ENCODE measurements at places on chromosomes 5 and 9.

DNA sequence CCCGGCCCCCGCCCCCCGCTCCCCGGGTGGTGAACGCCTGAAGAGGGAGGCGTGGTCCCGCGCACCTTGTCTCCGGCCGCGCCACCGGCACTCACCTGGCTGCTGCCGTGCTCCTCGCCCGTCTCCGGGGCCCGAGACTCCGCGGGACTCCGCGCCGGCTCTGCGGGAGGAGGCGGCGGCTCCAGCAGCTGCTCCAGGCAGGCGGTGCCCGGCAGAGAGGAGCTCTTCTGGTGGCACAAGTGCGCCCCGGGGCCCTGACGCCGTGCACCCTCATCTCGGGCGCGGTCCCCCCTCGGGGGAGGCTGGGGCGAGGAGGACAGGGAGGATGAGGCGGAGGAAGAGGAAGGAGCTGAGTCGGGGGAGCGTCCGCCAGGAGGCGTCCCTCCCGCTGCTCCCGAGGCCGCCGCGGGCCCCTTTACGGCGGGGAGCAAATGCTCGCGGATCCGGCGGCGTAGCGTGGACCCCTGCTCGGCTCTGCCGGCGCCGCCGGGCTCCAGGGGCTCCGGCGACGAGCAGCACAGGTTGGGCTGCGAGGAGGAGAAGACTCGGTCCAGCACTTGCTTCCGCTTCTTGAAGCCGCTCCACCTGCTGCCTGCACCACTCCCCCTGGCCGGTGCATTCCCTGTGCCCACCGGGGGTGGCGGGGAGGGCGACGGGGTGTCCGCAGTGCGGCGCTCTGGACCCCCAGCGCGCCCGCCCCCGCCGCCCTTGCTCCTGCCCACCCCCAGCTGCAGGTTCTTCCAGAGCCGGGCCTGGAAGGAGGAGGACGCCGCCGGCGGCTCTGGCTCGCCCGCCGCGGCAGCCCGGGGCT lies 928 bp downstream of the MCTP1 start:
- peak; percentile 13 for DNase-seq

DNA sequence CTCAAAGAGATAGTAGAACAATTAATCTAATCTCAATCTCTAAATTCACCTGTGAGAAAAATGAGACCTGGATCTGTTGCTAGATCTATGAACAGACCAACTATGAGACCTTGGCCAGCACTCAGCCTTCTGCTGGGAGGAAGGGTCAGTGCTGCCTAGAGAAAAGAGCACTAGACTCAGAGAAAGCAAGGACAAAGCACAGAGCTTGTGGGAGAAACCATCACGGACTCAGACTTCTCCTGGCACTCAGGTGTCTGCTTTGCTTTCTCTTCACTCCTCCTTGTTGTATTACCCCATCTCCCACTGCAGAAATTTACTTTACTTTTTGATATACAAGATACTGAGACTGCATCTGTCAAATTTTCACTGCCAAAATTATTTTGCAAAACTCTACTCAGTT lies 890.0 kb upstream of the NUDT12 start:
- no peak for DNase-seq

DNA sequence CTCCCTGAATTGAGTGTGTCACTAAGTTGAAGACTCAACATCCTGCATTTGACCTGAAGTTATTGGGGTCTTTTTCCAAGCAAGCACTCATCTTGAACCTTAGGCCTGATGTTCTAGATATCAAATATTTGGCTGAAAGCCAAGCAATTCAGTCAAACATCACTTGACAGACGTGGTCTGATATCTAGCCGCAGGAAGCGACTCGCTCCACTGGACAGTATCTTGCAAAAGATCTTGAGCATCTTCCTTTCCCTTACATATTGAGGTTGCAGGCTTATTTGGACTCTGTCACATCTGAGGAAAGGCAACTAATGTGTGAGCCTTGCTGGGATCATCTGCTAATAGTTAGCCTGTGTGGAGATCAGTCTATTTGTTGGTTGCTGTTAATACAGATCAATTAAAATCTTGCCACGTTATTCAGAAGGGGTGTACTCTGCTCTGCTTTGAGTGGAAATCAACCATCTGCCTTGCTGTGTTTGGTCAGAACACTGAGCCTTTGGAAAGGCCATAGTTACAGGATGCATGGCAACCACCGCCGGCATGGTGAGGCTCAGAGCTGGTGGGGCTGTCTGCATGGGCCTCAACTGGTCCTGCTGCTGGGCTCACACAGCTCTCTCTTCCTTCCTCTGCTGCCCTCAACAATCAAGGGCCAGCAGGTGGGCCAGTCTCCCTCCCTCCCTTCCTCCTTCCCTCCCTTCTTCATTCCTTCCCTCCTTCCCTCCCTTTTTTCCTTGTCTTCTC lies 166.9 kb upstream of the KLF9 start:
- no peak for DNase-seq

DNA sequence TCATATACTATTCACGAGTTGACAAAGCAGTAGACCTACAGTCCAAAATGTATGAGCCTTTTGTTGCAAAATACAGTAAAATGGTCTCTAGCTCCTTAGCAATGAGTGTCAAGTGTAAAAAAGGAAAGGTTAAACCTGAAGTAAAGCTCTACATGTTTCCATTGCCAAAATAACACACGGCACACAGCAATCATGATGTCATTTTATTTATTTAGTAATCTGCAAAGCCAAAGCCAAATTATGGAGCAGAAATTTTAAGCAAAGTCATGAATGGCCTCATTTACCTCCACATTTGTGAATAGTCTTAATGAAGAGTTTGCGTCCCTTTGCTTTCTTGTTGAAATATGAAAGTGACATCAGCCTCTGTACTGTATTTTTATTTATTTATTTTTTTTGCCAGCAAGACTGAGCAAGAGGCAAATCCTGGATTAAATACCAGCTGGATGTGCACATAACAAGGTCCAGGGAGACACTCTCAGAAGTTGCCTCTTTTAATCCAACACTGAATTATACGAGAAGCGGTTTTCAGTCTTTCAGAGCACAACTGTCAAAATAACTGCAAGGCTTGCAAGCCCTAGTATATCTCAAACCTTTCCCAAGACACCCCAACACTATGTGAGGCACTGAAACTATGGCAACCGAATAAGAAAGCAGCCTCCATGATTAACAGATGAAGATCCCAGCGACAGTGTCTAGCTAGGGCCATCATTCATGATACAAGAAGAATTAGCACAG lies 9.7 kb downstream of the SEMA6A start:
- no peak for DNase-seq

DNA sequence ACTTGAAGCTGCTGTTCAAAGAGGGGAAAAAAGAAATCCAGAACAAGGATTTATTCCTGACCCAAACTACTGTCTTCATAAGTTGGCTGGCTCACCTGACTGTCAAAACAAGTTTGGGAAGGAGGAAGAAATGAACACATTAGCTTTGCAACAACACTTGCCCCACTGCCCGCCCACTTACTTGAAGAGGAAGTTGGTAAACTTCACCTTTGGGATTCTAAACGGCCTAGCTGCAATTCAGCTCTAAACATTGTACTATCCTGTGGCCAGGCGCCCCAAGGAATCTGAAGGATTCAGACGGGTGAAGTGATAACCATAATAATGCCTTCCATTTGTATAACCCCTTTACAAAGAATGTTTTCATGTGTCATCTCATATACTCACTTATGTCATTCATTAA lies 199.4 kb downstream of the ARRDC3 start:
- no peak for DNase-seq

- no peak for DNase-seq
Measured at GRCh38 chr9:83238871-83239640, 176.1 kb upstream of the RASEF start.

DNA sequence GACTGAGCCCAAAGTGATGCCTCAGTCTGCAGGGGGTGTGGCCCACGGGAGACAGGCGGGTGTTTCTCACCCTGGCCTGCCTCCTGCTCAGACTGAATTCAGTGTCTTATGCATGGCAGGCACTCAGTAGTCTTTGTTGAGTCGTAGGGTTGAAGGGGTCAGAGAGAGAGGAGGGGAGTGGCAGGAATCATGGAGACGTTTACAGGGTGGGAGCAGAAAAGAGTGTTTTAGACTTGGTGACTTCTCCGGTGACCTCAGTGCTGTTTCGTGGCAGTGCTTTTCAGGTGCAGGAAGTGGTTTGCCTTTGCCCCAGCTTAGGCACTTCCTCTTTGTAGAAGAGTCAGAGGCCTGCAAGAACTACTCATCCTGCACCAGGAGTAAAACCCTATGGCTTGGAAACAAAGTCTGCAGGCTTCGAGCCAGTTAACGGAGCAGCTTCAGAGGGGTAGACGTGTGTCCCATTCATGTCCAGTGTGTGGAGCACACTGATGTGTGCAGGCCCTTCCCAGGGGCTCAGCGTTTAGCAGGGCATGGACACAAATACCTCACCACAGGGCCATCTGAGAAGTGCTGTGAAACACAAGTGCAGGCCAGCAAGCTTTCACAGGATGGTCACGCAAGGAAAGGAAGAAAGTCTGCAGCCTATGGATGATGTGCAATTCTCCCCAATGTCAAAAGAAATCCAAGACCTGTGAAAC lies 24.5 kb upstream of the SEMA4D start:
- peak; percentile 65 for DNase-seq

GRCh38 chr5:149519601-149520000 lies 31.6 kb downstream of the CSNK1A1 start:
- no peak for DNase-seq

DNA sequence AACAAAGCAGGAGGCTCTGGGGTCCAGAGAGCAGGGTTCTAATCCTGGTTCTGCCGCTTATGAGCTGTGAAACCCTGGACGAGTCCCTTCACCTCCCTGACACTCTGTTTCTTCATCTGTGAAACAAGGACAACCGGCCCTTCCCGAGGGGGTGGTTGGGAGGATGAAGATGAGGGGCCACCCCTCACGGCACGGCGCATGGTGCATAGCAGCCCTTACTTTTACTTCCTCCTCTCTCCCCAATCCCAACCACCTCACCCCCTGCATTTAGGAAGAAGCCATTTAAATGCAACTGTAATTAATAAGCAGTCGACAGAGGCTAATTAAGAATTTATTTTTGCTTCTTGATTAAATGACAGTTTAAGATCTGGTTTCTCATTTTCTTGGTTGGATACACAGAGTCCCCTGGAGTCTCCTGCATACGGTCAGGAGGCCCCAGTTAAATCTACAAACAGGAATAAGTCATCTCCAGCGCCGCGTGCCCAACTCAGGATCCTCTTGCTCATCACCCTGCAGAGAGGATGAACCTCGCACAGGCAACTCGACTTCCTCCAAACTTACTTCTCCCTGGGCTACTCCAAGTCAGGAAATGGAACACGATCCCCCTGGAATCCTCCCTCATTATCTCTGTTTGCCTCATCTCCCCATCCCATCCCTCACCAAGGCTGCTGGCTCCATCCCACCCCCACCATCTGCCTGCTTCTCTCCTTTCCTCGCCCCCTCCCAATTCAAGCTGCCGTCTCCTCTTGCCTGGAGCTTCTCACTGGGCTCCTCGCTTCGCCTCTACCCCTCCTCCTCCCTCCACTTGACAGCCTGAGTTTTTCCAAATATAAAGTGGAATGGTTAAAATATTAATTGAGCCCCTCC lies 95.9 kb downstream of the HRH2 start:
- DNase-seq: no peak

- DNase-seq: peak; percentile 23
Measured at GRCh38 chr9:93576258-93577077, at the start of gene PHF2. TSS of gene PHF2 (plus strand) at chr9:93576584. CDS start at chr9:93576774, 190 bp downstream.

GRCh38 chr5:969408-969839 lies 39.2 kb upstream of the NKD2 start:
- DNase-seq: no peak

- DNase-seq: no peak
Measured at GRCh38 chr9:38707885-38708637, 11.9 kb downstream of the FAM240B start.

GRCh38 chr5:80101993-80102392 lies 66.8 kb downstream of the THBS4 start:
- DNase-seq: no peak

DNA sequence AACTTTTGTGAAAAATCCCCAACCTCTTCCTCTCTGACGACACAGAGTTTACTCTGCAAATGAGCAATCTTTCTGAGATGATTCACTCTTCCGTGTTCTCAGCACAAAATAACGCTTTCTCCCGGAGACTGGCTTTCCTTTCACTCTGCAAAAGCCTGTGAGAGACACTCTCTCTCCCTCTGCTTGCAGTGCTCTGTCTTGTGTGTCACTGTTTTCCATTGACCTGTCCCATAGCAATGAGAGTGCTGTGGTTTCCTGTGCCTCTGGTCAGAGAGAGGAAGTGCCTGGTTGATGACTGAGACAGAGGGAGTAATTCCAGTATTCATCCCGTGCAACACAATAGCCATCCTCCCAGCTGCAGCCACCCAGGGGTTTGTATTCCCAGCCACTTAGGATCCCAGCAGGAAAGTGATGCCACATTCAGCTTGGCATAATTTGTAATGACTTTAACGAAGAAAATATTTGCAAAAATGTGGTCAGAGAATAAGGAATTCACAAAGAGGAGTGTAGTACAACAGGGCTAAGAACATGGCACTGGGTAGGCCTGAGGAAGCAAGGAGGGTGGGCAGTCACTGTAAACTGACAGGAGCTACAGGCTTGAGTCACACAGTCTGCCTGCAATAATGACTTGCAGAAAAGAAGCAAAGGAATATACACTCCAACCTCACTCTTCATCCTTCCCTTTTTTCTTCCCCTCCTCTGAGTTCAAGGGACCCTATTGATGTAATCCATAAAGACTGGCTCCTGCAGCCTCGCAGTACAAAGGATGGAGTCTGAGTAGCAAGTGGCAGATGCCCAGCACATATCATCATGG lies 463.5 kb upstream of the RGMB start:
- DNase-seq: peak; percentile 3

DNA sequence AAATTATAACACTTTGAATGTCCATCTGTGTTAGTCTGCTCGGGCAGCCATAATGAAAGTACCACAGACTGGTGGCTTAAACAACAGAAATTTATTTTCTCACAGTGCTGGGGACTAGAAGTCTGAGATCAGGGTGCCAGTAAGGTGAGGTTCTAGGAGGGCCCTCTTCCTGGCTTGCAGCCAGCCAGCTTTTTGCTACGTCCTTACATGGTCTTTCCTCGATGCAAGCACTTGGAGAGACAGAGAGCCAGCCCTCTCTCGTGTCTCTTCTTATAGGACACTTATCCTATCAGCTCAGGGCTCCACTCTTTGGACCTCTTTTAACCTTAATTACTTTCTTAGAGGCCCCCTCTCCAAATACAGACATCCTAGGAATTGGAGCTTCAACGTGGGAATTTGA lies 351.8 kb downstream of the SPOCK1 start:
- no peak for DNase-seq

Data from activated CD4-positive, alpha-beta T cell treated with anti-CD3 and anti-CD28 coated beads, Interleukin-2, amount 50 U/mL, for 48 hours (primary cell).